Naive thymus-derived CD8-positive, alpha-beta T cell (primary cell): ENCODE measurements at places on chromosomes 11 and 22. TPM values are rescaled to one million over a fixed set of nuclear protein-coding genes. Genes with fewer than 3 reads are reported as not detected.
A peak's percentile ranks its signal among the peaks of the same experiment; 100 is the strongest.

C11orf58 gene
- total RNA-seq = 195 TPM

- no peak for DNase-seq
Measured at GRCh38 chr11:128412847-128413791, 174.2 kb downstream of the ETS1 start.

DNA sequence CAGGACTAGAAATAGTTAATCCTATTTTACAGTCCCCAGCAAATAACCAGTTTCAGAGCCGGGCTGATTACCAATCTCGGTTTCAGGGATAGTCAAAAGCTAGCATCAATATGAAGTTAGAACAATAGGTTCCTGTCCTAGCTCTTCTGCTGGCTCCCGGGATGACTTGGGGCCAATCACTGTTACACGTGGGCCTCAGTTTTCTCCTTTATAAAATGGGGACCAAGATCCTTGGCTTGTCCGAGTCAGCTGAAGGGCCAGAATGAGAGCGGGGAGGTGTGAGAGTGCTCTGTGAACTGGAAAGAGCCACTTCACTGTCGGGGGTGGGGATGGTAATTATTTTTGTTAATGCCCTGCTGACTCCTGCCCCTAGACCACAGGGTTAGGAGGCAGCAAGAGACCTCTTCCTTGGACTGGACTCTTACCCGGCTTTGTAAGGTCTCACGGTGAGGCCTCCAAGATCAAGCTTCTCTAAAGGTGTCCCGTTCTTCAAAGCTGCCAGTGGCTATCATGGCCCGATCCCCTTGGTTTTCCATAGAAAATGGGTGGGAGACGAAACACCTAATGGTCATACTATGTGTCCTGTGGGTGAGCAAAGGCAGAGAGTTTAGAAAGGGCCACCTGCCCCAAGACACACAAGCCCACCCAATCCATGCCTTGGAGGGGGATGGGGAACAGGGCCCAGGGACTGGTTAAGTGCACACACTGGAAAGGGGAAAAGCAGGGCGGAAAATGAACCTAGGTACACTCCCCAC, 1.4 kb downstream of the UCP2 start:
- DNase-seq = no peak

DNA sequence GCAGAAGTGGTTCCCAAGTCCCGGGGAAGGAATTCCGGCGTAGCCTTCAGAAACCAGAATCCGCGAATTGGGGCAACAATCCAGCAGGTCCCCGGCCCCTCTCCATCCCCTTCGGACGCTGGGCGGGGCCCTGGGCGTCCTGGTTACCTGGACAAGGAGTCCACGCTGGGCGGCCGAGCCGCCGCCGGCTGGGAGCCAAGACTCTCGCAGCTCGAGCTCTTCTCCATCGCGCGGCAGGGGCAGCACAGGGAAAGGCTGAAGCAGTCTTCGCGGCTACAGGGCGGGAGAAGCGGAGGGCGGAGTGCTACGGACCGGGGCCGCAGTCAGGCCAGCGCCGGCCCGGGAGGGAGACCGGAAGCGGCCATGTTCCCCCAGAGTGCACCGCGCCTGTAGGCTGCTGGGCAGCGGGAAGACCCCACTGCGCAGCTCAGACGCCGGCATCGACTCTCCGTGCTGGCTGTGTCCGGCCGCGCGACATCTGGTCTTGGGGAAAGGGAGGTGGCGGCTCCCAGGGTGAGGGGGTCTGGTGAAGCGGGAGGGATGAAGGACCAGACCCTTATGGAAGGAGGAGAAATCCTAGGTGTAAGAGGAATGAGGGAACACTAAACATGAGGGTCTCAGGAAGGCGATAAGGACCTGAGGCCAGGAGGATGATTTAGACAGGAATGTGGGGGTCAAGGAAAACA, at the start of gene MTMR2:
Gene MTMR2 (minus strand): TSS at position 380 of the 686 bp plus-strand sequence. CDS start 153 bp downstream, at position 227.
- peak; percentile 10 for DNase-seq

GRCh38 chr11:21268036-21268435, 598.6 kb downstream of the NELL1 start:
- DNase-seq = no peak

DNA sequence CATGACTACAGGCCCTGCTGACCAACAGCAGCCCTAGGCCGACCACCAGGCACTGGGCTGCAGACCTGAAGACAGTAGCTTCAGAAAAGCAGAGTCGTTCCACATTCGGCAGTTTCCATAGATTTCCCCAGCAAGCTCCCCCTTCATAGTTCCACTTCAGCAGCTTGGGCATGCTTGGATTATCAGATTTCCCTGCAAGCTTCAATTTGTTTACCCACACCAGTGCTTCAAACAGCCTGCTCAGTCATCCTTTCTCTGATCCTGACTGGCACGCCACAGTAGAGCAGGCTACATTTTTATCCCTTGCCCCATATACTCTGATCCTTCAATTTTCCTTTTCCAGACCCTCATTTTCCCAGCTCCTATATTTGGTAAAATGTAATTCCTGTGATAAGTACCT, 51.1 kb upstream of the CFAP300 start:
- no peak for DNase-seq

GRCh38 chr11:128324051-128324481, 263.3 kb downstream of the ETS1 start:
- DNase-seq = no peak

HTR3A gene
- total RNA-seq = not detected

- DNase-seq = no peak
Measured at GRCh38 chr11:129610545-129610944, 205.1 kb upstream of the TMEM45B start.

DNA sequence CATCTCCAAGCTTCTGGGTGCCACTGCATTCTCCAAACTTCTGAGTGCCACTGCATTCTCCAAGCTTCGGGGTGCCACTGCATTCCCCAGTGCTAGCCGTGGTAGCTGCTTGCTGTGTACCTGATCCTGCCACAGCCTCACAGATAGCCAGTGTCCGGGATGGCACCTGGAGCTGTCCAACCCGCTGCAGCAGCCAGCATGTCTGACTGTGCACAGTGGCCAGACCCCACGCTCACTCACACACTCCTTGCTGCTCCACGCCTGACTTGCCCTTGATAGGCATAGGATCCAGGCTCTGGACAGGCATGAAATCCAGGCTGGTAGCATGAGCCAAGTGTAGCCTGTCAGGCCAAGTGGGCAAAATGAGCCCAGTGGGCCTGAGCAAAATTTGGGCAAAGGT, 465.0 kb downstream of the GUCY1A2 start:
- DNase-seq = no peak

PHF21B gene
- not detected for total RNA-seq

DNA sequence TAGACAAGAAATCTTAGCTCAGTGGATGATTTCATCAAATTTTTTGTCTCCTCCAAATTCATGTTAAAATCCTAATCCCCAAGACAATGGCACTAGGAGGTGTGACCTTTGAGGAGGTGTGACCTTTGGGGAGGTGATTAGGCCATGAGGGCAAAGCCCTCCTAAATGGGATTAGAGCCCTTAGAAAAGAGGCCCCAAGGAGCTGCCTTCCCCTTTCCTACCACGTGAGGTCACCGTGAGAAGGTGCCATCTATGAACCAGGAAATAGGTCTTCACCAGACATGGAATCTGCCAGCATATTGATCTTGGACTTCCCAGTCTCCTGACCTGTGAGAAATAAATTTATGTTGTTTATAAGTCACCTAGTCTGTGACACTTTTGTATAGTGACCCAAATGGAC, 138.7 kb downstream of the TRIM29 start:
- no peak for DNase-seq

DNA sequence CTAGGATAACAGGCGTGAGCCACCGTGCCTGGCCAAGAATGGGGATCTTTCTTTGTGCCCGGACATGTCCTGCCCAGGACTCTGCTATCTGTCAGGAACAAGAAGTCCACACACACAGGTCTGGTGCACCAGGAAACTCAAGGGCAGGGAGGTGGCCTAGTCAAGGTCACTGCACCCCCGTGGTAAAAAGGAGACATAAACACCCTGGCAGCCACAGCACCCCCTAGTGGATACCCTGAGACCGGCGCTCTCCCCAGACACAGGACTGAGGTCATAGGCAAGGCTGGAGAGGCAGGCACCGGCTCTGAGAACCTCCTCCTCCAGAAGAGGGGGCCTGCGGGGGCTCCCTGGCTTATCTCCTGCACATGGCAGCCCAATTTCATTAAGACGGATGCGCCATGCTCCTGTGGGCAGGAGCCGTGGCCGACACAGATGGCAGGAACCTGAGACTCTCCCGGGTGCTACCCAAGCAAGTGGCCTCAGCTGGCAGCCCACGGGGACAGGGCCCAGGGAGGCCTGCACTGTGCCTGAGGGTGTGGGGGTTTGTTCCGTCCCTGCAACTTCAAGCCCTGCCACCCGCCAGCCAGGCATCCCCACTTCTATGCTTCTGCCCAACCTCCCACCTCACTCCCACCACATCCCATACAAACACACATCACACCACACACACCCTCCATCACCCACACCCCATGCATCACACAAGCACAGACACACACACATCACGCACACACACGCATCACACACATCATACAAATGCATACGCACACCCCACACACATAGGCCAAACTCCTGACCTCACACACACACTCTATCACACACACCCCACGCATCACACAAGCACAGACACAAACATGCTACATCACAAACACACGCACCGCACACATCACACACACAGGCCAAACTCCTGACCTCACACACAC, 19.6 kb downstream of the MACROD1 start:
- peak; percentile 42 for DNase-seq

DNA sequence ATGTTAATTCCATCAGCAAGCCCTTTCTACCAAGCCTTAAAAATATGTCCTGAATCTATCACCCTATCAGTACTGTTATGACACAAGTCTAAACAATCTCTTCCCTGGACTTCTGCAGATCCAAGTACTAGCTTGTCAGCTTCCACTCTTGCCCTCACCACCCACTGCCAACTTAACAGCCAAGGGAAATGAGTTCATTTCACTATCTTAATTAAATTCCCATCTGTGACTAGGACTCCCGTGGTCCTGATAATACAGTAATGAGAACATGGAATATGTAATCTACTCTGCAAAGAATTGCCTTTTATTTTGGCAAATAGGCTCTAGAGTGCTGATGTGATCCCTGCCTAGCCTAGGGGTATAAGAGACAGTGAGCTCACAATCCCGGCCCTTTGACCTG, 10.1 kb downstream of the UBQLN3 start:
- no peak for DNase-seq

MRPL11 gene
- total RNA-seq = 24.9 TPM

CCDC88B gene
- 119 TPM for total RNA-seq

ANO9 gene
- 70.1 TPM for total RNA-seq

- no peak for DNase-seq
Measured at GRCh38 chr22:38262051-38262795, 10.6 kb downstream of the TMEM184B start.

LGR4 gene
- total RNA-seq = 1.1 TPM

GRCh38 chr11:78886616-78887015, 312.0 kb upstream of the NARS2 start:
- DNase-seq = no peak

LRRC10B gene
- total RNA-seq = not detected

PNPLA5 gene
- total RNA-seq = not detected

DNA sequence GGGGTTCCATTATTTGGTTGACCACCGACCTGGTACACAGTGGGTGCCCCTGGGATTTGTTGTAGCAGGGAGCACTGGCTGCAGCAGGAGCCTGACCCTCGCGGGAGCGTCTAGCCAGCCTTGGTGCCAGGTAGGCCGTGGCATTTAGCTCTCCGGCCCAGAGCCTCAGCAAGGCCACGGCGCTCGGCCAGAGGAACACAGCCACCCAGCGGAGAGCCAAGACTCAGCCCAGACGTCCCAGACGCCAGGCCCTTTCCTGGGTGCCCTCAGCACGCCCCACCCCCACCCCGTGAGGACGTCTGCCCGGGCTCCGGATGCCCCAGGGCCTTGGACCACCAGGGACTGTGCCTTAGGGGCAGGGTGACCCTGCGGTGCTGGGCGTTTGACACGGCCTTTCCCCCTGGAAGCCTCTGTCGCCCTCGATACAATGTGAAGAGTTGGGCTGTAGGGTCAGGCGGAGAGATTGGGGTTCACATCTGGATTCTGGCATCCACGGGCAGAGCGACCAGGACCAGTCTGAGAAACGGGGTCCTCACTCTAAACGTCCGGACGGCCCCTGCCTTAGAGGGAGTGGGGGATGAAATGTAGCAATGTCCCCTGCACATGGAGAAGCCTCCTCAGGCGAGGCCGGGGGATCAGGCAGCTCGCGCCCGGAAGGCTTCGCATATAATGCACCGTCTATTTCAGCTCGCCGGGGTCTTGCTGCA, 99.2 kb upstream of the FGF3 start:
- no peak for DNase-seq

DNA sequence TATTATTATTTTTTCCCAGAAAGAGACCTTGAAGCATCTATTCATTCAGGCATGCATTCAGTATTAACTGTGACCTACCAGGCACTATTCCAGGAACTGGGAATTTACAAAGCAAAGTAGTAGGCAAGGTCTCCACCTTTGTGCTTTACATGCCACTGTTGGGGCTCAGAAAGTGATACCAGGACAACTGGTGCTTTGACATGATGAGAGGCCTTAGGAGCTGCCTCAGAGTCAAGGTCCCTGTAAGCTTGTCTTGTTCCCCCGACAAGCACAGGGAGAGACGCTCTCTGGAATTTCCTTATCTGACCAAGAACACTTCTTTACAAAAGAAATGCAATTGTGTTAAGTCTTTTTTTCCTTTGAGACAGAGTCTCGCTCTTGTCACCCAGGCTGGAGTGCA, 2.3 kb upstream of the HMOX1 start:
- DNase-seq = no peak

DNA sequence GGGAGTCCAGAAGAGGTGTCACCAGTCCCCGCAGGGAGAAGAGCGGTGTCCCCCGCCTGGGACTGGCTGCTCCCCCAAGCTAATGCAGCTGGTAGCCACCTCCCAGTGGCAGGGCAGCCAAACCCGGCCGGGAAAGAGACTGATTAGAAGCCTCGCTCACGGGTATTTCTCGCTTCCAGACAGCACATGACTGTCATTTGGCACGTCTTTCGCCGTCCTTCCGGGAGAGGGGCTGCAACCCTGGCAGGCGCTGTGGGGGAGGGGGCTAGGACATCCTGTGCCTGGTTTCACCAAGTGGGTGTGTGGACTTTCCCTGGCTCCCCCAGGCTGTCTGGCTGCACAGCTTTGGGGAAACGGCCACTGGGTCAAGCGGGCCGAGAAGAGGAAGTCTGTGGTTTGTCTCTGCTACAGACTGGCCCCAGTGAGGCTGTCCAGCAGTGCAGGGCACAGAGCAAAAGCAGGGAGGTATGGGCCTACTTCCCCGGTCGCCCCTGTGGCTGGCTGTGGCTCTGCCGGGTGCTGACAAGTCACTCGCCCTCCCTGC, 3.8 kb downstream of the CD81 start:
- no peak for DNase-seq

DNA sequence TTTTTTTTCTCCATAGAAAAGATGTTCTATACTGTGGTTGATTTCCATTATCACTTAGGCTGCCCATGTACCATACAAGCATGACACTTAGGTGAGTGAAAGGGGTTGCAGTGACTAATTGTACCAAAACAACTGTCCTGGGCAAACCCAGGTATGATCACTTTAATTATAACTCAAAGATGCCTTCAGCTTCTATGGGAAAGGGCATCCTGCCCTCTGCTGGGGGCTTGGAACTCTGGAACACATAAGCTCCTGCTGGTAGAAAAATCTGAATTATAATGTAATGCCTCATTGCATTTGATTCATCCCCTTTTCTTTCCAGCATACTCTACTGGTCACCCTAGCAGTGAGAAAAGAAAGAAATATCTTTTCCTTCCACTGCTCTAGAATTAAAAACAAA, 206.3 kb downstream of the DDX10 start:
- DNase-seq = no peak

KCTD14 gene
- 0.36 TPM for total RNA-seq
